CD4-positive, alpha-beta T cell treated with Interleukin-4 for 1 hour (primary cell): ENCODE measurements at places on chromosomes 4 and X.
A peak's percentile ranks its signal among the peaks of the same experiment; 100 is the strongest.

- DNase-seq = peak; percentile 61
Measured at GRCh38 chr4:108168671-108169523, at the start of gene LEF1. Gene LEF1, minus strand, starts transcription at chr4:108168932. Its CDS starts 1,165 bp downstream, at chr4:108167767.

- DNase-seq = no peak
Measured at GRCh38 chrX:154495472-154495922, 5.1 kb upstream of the SLC10A3 start.

DNA sequence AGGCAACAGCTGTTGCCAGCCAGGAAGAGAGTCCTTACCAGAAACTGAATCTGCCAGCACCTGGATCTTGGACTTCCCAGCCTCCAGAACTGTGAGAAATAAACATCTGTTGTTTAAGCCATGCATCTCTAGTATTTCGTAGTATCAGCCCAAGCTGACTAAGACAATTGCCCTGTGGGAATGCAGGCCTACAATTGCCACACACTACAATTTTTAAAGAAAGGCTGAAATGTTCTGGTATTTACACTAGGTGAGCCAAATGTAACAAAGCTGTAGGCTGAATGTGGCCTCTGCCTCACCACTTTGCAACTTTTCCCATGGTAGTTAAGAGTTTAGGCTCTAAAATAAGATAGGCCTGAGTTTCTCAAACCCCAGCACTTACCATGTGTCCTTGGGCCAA, 59.1 kb downstream of the SPATA18 start:
- no peak for DNase-seq

DNA sequence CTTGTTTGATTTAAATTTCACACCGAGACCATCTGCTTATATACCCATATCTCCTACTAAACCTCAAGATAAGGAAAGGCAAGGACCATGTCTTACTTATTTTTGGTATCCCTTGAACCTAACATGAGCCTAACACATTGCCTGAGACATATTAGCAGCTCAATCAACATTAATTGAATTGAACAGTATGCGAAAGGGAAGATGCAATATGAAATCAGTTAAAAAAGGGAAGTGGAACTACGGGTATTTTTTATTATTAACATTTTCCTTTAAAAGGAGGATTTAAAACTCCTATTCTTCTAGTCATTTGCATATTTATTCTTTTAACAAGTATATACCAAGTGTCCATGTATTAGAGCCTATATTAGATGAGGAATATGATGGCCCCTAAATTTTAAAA, 197.0 kb downstream of the CAMK2D start:
- DNase-seq = no peak

DNA sequence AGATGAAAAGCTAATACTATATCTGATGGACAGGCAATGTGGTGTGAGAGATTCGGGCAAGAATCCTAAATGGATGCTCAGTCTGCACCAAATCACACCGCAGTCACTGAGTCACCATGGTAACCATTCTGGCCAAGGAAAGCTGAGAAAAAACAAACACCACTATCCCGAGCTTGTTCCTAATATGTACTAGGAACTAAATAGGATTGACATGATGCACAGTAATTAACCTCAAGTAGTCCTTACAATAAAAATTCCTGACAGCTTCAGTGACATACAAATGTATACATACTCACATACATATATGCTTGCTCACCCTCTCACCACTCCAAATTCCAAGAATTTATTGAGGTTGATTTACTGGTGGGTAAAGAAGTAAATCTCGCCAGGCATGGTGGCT, 1.1 kb upstream of the RAB40A start:
- no peak for DNase-seq

- DNase-seq = no peak
Measured at GRCh38 chr4:8646296-8647093, 53.9 kb downstream of the CPZ start.

- DNase-seq = no peak
Measured at GRCh38 chrX:68112321-68112720, 321.0 kb downstream of the OPHN1 start.

DNA sequence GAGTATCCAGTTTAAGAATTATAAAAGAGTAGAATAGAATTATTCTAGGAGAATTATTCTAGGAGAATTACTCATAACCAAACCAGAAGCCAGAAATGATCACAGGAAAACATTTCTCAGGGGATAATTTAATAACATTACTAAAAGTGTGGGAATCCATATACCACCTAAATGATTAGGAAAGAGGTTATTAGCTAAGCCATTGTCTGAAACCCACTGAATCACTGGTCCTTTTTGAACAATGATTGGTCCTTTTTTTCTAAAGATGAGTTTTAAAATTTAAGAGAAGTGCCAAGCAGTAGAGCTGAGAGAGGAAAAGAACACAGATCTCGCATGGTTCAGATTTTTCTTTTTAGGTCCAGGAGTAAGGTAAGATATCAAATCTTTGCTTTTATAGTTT, at the start of gene ODAM:
Gene ODAM, plus strand, starts transcription at position 301 of the 400 bp plus-strand sequence. CDS start 819 bp downstream, outside the sequence.
- DNase-seq = no peak

DNA sequence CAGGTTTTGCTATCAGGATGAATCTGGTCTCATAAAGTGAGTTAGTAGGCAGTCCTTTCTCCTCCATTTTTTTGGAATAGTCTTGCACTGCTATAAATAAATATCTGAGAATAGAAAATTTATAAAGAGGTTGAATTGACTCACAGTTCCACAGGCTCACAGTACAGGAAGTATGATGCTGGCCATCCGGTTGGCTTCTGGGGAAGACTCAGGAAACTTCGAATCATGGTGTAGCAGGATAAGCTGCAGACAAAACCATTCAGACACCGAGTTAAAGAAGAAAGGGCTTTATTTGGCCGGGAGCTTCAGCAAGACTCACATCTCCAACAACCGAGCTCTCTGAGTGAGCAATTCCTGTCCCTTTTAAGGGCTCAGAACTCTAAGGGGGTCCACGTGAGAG, 348.2 kb downstream of the KCTD8 start:
- DNase-seq = no peak

DNA sequence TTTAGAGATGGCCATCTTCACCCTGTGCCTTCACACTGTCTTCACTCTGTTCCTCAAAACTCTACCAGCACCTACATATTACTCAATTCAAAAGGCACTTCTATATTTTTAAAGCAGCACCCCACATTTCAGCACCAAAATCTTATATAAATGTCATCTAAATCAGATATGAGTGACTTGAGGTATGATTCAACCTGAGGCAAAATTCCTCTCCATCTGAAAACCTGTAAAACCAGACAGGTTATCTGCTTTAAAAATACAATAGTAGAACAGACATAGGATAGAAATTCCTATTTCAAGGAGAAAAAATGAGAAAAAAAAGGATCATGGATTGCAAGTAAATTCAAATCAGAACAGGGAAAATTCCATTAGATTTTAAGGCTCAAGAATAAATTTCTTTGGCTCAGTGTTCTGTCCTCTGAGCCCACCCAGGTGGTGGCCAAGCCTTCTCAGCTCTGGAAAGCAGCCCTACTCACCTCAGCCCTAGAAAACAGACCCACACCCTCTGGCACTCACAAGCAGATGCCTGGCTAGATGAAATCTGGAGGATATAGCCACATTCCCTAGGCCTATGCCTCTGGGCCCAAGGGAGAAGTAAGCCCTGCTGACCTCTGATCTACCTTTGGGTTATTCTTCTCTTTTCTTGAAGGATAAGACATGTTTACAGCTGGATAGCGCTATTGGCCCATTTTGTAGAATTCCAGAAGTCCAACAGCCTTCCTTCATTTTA, 240.4 kb upstream of the ZCCHC13 start:
- no peak for DNase-seq

- DNase-seq = no peak
Measured at GRCh38 chr4:42965326-42965725, 72.8 kb downstream of the GRXCR1 start.

- DNase-seq = no peak
Measured at GRCh38 chrX:69179380-69179911, 14.2 kb upstream of the PJA1 start.

DNA sequence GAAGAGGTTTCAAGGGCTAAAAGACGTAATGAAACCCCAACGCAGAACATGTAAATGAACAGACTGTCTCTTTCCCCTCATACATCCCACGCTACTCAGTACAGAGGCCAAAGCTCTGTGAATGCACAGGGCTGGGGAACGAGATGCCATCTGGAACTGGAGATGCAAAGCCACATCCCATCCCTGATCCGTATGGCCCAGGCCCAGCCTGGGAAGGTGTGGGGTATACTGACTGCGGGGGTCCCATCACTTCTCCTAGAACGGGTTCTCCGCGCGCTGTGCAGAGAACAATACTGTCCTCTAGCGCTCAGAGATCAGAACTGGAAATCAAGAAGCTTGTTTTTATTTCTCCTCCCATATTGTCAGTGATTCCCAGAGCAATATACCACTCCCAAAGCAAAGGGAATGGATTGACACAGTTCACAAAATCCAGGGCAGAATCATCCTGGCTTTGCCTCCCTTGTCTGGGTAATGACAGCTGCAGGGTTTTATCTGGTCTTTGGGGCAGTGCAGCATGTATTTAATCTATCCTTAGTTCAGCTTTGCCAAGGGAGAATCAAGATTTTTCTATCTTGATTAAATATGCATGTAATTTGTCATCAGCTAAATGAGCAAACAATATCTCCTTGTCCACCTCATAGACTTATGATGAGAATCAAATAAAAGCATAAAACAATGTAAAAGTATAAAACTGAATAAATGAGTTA, 47.3 kb upstream of the TLR3 start:
- DNase-seq = no peak

DNA sequence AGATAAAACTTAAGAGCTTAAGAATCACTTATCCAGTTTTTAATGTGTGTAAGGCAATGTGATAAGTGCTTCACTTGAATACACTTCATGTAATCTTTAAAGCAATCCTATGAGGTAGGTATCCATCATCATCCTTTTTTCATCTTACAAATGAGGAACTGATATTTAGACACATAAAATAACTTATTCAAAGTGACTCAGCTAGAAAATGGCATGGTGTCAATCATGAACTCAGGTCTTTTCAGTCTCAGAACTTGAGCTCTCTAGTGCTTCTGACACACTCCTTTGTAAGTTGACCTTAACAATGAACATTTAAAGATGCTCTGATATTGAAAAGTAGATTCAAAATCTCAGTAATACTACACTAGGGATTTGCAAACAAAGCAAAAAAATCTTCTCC, 224.8 kb upstream of the TEX13C start:
- DNase-seq = no peak

DNA sequence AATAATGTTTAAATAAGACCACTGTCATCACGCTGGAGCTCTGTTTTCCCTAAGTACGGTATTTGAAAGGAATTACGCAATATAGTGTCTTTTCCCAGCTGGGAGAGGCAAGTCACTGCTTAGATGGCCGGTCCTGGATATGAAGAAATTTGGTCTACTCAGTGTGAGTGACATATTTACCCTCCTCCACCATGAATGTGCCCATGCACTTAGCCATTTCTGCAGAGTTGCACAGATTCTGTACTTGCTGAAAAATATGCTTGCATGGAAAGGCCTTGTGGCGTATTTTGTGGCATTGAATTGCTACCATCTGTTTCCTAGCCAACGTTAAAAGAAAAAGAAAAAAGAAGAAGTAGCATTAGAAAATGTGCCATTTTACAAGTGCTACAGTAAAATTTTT, 73.1 kb downstream of the ADGRL3 start:
- DNase-seq = no peak

DNA sequence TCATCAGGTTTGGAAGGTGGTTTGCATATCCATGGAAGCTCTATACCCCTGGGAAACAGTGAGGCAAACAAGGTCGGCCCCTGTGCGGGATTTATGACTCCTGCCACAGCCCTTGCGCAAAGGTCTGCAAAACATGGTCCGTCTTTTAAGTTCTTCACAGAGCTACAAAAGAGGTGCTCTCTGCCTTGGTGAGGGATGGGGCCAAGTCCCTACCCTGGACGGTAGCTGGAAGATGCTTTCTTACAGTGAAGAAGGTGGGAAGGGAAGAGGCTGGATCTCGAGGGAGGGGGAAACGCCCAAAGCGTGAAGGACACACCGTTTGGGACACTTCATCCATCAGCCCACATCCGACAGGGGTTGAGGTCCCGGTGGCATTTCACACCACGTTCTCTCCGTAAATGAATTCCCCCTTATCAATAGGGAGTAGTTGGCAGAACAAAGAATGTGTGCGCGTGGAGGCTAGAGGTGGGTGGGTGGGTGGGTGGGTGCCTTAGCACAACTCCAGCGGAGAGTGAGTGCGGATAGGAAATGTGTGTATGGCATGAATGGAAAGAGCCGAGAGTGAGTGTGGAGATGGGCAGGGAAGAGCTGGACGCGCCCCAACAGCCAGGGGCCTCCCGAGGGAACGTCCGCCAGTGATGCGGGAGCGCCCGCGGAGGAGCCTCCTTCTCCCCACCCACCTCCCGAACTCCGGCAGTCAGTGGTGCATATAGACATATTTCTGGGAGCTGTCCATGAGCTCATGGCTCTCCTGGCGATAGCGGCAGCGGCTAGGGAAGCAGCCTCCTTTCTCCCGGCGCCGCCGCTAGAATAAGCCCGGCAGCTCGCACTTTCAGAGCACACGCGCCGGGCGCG, 68.3 kb downstream of the LARP7 start:
- DNase-seq = no peak

GRCh38 chrX:50920132-50920531, 9.6 kb downstream of the BMP15 start:
- no peak for DNase-seq

DNA sequence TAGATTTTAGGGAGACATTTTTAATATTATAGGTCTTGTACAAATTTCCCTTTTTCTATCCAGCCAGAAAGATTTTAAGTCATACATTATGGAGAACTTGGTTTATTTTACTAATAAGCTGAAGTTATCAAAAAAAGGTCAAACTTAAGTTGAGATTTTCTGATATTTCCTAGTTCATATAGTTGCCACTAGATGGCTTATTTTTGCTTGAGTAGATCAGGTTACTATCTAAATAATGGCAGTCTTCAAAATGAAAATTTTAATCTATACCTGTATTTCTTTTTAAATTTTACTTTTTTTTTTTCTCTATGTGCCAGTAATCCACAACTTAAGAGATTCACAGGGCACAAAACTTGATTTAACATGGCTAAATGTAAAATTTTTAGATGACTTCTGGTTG, 52.3 kb downstream of the USP9X start:
- DNase-seq = no peak

DNA sequence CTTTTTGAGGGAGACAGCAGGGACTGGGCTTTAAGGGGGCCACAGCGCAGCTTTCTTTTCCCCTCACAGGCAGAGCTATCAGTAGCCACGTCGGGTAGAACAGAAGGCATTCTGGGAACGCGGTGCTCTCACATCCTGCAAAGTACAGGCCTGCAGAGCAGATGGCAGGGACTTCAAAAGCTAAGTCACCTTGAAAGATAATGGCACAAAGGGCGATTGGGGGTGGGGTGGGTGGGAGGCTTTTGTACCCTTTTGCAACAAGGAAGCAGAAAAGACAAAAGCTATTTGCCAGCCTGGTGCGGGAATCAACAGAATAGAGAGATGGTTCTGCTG, 93.9 kb downstream of the PHKA2 start:
- DNase-seq = no peak

GRCh38 chr4:78638337-78639172, 87.0 kb downstream of the ANXA3 start:
- DNase-seq = no peak

DNA sequence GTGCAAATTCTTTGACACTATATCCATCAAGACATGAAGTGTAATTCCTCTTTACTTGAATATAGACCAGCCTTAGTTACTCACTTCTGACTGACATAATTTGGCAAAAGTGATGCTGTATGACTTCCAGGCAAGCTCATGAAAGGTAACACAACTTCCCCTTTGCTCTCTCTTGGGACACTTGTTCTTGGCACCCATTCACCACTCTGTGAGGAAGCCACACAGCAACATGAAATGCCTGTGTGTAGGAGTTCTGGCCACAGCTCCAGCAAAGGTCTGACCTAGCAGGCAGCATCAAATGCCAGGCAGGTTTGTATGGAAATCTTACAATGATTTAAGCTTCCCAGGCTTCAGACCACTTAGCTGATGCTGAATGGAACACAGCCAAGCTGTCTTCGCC, 280.3 kb downstream of the PDHA2 start:
- DNase-seq = no peak

GRCh38 chrX:40202456-40202855, 104.7 kb upstream of the BCOR start:
- DNase-seq = peak; percentile 29
